HT1080 (cell line): ENCODE measurements at places on chromosomes 2 and 18.
A peak's percentile ranks its signal among the peaks of the same experiment; 100 is the strongest.

- DNase-seq = peak; percentile 94
Observed at GRCh38 chr2:107633580-107634147, 193.0 kb upstream of the RGPD4 start.

DNA sequence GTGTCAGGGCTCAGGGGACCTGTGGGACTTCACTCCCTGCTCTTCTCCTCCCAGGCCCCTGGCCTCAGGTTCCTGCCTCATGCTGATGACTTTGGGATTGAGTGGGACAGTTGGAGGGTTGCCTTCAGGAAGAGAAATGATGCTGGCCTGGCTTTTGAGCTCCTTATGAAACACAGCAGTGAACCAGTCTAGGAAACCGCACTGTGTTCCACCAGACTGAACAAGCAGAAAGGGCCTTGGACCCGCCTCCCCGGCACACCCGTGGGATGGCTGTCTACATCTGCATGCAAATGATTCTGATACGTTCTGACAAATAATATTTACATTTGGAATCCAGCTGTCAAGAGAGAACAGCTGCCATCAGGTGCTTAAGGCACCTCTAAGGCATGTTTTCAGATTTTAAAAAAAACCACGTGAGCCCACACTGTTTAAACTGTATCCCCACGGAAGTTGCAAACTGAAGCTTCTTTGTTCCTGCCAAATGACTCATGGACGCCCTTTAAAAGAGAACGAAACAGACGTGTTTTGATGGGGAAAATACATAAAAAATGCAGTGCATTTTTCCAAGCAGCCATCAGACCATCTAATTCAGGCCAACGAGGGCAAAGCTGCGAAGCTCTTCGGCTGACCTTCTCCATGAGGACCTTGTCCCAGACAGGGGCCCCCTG, 27.6 kb upstream of the ASAP2 start:
- DNase-seq = peak; percentile 91

DNA sequence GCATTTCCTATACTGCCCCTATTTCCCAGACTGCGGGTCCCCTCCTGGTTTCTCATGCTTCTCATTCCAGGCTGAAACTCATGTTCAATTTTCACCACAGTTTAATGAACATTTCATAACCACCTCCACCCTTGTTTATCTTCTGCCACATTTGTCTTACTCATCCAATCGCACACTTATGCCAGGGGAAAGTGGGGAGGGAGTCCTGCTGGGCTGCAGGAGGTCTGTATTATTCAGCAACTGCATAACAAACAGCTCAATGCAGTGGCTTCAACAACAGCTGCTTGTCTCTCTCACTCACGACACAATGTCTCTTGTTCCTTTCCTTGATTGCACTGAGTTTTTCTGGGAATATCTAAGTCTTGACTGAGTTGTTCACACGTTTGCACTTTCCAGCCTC, 106.0 kb downstream of the ZNF519 start:
- DNase-seq = no peak

DNA sequence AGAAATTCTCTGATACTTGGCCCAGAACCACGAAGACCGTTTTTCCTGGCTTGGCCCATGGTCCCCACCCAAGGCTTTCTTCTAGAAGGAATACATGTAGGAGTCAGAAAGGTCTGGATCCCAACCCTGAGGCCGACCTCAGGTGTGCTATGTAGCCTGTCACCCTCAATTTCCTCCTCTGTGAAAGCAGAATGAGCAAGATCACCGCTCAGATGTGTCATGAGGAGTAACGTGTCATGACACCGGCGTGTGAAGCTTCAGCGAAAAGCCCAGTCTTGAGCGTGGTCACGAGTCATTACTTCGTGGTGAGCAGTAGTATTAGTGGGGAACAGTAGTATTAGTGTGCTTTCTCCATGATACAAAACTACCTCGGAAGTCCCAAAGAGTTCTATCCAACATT, 103.4 kb downstream of the ALPK2 start:
- peak; percentile 80 for DNase-seq

DNA sequence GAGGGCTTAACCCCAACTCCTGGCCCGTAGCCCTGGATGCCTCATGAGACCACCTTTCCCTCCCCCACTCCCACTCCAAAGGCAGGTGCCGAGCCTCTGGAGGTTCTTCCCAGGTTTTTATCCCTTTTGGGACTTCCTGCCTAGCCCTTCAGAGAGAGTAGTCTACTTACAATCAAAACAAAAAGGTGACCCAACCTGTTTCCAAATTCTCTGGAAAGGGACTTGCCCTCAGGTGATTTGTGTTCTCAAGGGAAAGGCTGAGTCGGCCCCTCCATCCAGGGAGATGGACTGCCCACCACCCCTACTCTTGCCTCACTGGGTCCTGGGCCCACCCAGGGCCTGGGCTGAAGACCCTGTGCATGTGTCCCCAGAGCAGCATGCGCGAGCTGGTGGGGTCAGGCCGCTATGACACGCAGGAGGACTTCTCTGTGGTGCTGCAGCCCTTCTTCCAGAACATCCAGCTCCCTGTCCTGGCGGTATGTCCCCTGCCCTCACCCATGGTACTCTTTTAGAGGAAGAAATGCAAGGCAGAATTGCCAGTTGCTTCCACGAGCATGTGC, 108.5 kb downstream of the PLB1 start:
- DNase-seq = no peak

DNA sequence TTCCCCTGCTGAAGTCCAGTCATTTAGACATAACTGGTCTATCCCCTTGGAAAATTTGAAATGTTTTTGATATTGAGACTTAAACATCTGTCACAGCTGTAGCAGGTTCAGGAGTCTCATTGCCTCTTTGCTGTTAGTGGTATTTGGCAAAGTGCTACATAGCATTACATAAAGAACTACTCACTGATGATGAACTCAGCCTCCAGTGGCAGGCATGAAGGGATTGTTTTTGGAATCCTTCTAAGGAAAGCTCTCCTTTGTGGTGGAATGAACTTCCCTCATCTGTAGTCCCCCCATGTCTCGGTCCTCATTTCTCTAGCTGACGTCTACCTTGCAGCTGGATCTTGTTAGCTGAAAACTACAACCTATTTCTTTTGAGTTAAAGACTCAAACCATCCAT, 111.6 kb downstream of the TACR1 start:
- DNase-seq = no peak

DNA sequence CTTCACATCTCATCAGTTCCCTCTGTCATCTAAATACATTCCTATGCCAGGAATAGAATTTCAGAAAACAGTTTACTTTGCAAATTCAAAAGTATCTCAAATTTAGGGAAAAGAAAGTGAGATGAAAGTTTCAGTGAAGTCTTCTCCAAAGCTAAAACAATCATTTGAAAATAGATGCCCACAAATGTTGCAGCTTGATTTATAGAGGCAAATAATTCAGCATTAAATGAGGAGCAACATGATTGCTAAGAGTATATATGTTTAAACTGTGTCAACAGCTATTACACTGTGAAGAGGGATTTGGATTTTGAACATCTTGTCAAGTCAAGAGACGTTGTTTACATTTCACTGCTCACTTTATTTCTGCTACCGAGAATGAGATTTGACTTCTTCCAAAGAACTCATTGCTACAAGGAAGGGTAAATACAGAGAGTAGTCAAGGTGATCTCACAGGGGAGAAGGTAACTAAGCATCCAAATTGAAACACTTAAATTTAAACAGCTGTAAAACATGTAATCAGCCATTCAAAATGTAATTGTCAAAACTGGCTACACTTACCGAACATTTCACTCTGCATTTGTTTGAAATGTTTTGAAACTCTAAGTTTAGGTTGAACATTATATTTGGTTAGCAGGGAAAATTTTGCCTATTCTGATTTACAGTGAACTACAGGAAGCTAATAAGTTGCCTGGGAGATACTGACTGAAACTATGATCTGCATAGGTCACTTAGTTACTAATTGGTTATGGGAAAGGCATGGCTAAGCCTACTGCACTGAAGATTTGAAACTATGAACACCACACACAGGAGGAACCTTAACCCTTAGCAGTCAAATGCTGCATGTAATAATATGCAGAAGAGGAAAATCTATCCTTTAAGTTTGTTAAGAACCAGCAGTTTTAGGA, 33.2 kb upstream of the GALNT3 start:
- no peak for DNase-seq

GRCh38 chr2:38528008-38528442, 74.7 kb downstream of the HNRNPLL start:
- no peak for DNase-seq

DNA sequence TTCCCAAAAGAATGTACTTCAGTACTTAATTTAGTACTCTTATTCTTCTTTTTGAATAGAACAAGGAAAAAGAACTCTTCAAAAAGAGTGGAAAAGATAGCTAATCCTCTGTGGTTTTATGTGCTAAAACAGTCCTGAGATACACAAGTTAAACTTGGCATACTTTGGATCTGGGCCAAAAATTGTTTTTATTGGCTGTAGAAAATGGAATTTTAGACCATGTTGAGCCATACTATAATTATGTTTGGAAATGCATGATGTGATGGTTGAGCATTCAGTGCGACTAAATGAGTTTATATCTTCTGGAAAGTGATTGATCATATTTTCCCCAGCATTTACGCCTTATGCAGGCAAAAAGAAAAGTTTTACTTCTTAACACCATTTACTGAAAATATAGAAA, 18.0 kb upstream of the PDE1A start:
- no peak for DNase-seq

- DNase-seq = no peak
Observed at GRCh38 chr2:237453671-237454070, 33.4 kb upstream of the MLPH start.

- DNase-seq = no peak
Observed at GRCh38 chr2:100268986-100269385, 53.3 kb downstream of the LONRF2 start.

DNA sequence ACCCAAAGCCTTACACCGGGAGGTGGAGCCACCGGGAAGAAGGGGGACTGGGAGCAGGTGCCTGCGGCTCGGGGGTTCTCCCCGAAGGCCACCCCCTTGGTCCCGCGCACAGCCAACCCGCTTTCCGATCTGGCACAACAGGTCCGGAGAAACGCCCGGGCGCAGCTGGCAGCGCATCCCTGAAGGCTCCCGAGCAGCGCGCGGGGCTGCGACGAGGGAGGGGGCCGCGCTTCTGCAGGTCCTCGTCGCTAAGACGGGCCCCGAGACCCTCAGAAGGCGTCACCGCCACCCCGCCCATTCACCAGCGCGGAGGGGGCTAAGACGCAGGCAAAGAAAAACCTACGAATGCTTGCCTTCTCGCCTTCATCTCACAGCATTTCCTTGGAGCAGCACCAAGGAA, 1.8 kb downstream of the CBLN2 start:
- no peak for DNase-seq

DNA sequence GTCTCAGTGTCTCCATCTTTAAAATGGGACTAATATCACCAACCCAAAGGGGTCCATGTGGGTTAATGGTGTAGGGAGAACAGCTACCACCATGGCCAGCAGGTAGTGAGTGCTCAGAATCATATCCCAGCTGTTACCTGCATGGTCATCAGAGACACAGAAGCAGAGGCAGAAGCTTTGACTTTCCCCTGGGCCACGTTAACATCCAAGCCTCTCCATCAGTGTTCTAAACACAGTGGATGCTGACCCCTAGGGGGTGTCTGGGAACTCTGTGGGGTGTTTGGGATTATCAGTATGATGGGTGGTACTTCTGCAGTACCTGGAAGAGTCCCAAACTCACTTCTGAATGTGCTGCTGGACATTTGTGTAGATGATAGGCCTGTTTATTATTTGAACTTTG, 93.6 kb downstream of the GYPC start:
- DNase-seq = peak; percentile 26

DNA sequence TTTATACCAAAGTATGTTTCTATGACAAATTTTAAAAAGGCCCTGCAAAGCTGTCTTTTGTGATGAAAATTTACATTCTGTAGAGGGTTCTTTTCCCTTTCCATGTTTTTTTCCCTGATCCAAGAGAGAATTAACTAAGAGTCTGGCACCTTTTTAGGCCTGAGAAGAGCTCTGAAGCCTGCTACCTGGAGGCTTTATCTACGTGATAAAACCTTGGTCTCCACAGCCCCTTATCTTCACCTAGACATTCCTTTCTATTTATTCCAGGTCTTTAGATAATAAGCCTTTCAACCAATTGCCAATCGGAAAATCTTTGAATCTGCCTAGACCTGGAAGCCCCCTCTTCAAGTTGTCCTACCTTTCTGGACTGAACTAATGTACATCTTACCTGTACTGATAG, 774.1 kb upstream of the LRRTM1 start:
- DNase-seq = no peak

- no peak for DNase-seq
Observed at GRCh38 chr2:146730882-146731281, 1113.9 kb upstream of the ACVR2A start.
